Right hindlimb (tissue), 1 donor: ENCODE measurements at places on chromosomes 1 and 21.
A peak's percentile ranks its signal among the peaks of the same experiment; 100 is the strongest.

DNA sequence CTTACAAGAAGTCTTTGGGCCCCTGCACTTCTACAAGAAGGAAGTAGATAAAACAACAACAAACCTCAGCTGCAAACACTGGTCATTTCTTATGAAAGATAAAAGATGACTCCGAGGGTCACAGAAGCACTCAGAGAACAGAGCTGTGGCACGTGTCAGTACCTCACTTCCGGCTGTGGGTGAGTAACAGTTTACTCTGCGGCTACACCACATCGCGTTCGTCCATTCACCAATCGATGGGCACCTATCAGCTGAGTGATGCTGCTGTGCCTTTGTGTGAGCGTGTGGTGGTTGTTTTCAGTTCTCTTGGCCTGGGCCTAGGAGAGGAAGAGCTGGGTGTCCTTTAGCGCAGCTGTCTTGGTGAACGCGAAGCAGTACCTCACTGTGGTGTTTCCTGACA is 49.9 kb downstream of the COL6A1 start:
- DNase-seq, result no peak

DNA sequence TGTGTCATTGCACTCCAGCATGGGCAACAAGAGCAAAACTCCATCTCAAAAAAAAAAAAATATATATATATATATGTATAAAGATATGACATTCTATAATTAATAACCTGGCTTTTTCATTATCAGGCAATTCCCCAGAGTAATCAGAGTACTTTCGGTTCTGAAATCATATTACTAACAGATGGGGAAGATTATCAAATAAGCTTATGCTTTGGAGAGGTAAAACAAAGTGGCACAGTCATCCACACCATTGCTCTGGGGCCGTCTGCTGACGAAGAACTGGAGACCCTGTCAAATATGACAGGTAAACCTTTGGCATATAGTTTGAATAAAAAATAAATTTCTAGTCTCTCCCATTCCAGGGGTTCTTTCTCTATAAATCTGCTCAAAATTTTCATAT is 58.5 kb upstream of the SH3GLB1 start:
- no peak for DNase-seq

DNA sequence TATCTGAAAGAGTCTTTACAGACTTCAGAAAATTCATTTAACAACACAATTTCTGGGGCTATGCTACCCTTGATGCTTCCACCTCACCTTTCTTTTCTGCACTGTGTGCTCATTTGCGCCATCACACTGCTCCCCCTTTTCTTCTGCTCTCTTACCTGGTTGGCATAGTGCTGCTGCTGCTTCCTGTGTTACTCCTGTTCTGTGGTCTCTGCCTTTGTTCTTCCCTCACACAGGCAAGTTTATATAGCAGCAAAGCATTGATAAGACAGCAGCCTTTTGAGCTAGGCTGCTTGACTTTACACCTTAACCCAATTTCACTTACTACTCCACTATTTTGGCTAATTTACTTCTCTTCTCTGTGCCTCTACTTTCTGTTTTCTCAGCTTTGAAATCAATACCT is 18.3 kb downstream of the SGIP1 start:
- DNase-seq, result no peak

- no peak for DNase-seq
Measured at GRCh38 chr1:199044191-199044590, 405.4 kb downstream of the PTPRC start.

DNA sequence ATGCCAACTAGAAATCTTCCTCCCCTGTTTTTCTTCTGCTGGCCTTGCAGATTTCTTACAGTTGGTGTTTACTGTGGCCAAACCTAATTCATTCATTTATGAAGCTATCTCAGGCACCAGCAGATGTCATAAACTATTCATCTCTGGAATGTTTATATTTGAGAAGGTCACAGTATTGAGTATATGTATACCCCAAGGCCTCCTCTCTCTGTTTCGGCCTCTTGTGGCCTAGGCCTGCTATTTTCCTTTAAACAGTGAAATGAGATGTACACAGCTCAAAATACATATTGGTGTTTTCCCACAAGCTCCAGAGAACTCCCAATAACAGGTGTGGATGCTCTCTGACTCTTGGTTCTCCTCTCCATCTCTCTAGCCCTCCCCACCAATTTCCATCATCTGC is 520.7 kb upstream of the CAMK1G start:
- DNase-seq, result no peak

GRCh38 chr21:31732597-31733550 is 956 bp upstream of the SCAF4 start:
- peak; percentile 32 for DNase-seq

GRCh38 chr1:1136547-1137230 is 20.8 kb upstream of the C1orf159 start:
- no peak for DNase-seq

GRCh38 chr1:38038861-38039260 is 7.7 kb downstream of the POU3F1 start:
- DNase-seq, result no peak

- no peak for DNase-seq
Measured at GRCh38 chr1:6800745-6801144, 15.5 kb downstream of the CAMTA1 start.

- no peak for DNase-seq
Measured at GRCh38 chr1:67653304-67653703, 31.7 kb upstream of the GADD45A start.

- DNase-seq, result no peak
Measured at GRCh38 chr1:55385402-55386018, 170.3 kb upstream of the USP24 start.

- no peak for DNase-seq
Measured at GRCh38 chr1:57270927-57271698, 152.7 kb downstream of the DAB1 start.

GRCh38 chr1:25439287-25439686 is 8.6 kb downstream of the MACO1 start:
- no peak for DNase-seq

DNA sequence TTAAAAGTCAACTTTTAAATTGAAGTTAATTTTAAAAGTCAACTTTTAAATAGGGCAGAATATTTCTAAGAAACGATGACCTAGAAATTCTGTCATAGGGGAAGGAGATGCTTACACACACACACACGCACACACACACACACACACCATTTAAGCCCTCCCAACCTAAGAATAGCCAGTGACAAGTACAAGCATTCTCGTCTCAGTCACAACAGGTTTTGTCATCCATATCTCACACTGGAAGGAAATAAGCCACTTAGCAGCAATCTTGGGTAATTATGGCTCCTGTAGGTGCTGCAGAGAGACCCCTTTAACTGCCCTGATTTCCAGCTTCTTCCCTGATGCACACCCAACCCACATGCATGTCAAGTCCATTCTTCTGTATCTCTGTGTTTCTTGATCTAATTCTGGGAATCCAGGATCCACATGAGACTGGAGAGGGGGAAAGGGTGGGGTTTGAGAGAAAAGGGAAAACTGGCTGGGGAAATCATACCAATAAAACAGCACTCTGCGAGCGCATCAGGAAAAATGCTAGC is 338.1 kb downstream of the PAPPA2 start:
- DNase-seq, result no peak

GRCh38 chr1:41995441-41996130 is 76.9 kb upstream of the HIVEP3 start:
- no peak for DNase-seq

DNA sequence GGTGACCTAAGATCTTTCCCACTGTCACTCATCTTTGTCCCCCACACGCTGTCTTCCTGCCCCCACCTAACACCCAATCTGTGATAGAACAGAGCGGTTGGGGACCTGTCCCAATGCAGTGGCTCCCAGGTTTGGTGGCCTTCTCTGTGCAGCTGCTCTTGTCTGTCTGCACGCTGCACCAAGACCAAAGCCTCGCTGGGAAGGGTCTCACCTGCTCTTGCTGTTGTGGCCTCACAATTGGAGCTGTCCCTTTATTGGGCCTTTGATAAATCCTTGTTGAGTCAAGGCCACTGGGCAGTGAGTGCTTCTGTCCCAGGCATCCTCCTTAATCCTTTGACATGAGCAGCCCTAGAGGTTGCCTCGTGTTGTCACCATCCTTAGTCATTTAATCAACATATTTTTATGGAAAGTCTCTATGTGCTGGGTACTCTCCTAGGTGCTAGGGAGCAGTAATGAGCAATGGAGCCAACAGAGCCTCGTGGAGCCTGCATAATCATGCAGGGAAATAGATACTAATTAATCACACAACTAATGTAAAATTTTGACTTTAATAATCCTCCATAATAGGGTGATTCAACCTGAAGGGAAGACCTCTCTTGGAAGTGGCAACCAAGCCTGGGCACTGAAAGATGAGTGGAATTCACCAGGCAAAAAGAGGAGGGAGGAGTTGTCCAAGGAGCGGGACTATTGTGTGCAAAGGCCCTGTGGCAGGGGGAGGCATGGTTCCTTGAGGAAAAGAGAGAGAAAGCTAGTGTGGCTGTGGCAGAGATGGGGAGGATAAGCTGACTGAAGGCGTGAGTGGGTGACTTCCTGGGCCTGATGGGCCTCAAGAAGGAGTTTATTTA is 57.6 kb downstream of the MAN1C1 start:
- DNase-seq, result no peak

DNA sequence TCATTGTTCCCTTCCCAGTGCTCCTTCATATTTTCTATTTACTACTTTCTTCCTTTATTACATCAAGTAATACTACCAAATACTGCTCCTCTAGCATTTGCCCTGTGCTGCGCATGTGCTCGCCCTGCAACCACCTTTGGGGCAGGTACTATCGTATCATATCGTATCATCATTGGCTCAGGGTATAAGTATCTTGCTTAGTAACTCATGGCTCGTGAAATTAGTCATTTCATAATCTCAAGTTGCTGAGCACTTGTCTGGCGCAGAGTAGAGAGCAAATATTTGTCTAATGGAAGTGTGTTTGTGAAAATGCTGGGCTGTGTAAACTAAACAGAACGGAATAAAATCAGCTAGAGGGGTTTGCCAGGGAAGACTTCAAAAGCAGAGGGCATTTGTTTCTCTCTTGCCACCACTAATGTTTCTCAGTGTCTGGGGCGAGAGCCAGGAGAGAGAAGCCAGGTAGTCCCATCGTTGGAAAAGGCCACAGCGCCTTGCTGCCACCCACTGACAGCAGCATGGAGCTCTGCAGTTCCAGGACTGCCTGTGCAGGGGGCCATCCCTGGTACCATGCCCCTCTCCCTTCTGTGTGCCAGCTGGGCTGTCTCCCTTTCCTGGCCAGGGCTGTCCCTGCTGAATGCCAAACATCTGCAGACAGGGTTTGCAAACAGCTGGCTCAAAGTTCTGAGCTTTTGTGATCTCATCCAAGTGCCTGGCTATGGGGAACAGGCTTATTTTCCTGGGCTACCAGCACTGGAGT is 20.0 kb upstream of the CPT2 start:
- peak; percentile 74 for DNase-seq

GRCh38 chr1:151287767-151288500 is 5.8 kb downstream of the ZNF687 start:
- DNase-seq, result no peak

GRCh38 chr1:202713110-202713509 is 2.9 kb upstream of the SYT2 start:
- no peak for DNase-seq

GRCh38 chr1:37647281-37647680 is 12.6 kb upstream of the RSPO1 start:
- DNase-seq, result no peak

DNA sequence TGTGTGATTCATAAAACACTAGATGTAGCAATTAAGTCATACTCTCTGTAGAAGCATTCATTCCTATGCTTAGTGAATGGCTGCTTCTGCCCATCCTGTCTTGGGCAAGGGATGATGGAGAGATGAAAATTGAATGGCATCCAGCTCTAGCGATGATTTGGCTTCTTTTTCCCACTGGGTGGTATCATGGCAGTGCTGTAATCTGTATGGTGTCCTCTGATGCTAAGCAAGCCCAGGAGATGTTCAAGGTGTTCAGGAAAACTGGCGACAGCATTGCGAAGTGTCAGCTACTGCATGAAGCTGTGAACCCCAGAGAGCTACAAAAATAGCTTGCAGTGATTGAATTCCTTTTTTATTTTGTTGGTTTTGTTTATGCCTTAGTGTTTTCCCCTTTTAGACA is 48.9 kb upstream of the LEPR start:
- no peak for DNase-seq

- peak; percentile 64 for DNase-seq
Measured at GRCh38 chr1:153261281-153262069, 2.0 kb downstream of the LORICRIN start.

DNA sequence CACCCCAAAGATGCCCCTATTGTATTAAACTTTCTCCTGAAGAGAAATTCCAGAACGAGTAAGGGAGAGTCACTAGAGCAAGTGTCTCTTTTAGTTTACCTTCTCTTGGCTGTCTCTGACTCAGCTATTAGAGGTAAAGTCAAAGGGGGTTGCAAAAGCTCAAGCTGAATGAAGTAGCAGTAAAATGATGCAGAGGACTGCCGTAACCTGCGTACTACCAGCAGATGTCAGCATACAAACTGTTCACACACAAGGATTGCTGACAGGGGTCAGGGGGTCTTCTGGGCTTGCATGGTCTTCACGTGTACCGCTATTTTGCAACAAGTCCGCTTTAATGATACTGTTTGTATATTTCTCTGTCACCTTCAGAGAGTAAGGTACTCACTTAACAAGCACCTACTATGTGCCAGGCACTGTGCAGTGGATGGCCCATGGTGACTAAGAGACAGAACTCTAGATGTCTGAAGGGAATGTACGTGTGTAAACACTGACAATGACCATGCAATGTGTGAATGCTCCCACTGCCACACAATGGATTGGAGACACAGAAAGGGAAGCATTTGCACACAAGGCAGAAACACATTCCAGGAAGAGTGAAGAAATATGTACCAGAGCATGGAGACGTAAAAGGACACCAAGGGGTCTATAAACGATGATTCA is 34.9 kb downstream of the CHML start:
- DNase-seq, result no peak

DNA sequence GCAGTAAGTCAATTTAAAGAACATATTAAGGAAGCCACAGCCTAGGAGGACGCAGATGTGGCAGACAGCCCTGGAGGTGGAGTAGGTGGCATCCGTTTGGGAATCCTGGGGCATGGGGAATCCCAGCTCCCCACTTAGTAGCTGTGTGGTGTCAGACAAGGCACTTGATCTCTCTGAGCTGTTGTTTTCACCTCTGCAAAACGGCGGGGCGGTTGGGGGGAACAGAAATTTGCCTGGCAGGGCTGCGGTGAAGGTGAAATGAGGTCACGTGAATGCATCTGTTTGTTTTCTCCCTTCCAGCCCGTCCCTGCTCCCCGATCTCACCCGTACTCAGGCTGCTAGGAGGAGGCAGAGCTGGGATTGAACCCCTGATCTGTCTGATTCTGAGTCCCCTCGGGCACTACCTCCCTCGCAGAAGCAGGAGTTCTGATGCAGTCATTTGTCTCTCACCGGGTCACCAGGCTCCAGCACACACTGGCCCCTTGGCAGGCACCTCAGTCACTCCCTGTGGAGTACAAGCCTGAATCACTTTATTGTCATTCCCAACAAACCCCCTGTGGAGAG is 2.2 kb upstream of the LAPTM5 start:
- DNase-seq, result no peak
